Epithelial cell of umbilical artery (primary cell): ENCODE measurements at places on chromosomes 12 and 14. TPM values are rescaled to one million over a fixed set of nuclear protein-coding genes. Genes with fewer than 3 reads are reported as not detected.

The KRT79 gene
- under 0.01 TPM in 1 of 2 replicates, not detected in the other for total RNA-seq

The ESR2 gene
- total RNA-seq, result 0.30 TPM in 1 of 2 replicates, not detected in the other

The KRT78 gene
- total RNA-seq, result not detected in 2 replicates

The LRRC9 gene
- total RNA-seq, result not detected in 2 replicates

The OR4K2 gene
- total RNA-seq, result not detected in 2 replicates

The OVCH1 gene
- not detected in 2 replicates for total RNA-seq

The ACADS gene
- 13.6 and 15.2 TPM in 2 replicates for total RNA-seq

The JAG2 gene
- total RNA-seq, result 23.9 and 41.9 TPM in 2 replicates

The GUCY2C gene
- not detected in 2 replicates for total RNA-seq

The GPX2 gene
- not detected in 2 replicates for total RNA-seq

The TSPAN19 gene
- total RNA-seq, result not detected in 2 replicates
